ENCODE measurements at places on chromosomes 4 and X. TPM values are rescaled to one million over a fixed set of nuclear protein-coding genes. Genes with fewer than 3 reads are reported as not detected.
A peak's percentile ranks its signal among the peaks of the same experiment; 100 is the strongest.

DNA sequence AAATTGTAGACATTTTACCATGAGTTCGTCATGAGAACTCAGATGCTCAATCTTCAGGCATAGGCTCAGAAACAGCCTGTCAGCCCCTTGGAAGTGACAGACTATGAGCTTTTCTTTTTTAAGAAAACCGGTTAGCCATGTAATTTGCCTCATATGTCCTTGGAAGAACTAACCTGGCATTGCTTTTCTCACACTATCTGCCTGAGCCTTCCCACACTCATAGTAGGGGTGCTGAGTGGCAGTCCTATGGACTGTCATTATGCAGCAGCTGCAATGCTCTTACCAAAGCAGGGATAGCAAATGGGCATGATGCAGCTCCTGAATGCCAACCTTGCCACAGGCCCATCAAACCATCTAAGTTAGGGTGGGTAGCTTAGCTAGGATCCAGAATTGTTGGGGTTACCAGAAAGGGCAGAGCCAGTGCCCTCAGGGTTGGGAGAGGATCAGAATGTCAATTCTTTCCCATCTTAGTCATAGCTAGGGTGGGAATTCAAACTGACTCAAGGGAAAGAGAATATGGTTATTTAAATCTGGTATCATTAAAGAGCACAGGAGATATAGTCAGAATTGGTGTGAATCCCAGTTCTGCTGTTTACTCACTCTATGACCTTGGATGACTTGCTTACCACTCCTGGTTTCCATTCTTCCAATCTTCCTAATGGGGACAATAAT, 230.6 kb upstream of the CPEB2 start:
- H3K4me3 ChIP-seq: no peak overlapping the region
- H3K27ac ChIP-seq: no peak overlapping the region
- no peaks in the 10 kb centered on the region for H3K4me1 ChIP-seq
- DNase-seq: no peak

DNA sequence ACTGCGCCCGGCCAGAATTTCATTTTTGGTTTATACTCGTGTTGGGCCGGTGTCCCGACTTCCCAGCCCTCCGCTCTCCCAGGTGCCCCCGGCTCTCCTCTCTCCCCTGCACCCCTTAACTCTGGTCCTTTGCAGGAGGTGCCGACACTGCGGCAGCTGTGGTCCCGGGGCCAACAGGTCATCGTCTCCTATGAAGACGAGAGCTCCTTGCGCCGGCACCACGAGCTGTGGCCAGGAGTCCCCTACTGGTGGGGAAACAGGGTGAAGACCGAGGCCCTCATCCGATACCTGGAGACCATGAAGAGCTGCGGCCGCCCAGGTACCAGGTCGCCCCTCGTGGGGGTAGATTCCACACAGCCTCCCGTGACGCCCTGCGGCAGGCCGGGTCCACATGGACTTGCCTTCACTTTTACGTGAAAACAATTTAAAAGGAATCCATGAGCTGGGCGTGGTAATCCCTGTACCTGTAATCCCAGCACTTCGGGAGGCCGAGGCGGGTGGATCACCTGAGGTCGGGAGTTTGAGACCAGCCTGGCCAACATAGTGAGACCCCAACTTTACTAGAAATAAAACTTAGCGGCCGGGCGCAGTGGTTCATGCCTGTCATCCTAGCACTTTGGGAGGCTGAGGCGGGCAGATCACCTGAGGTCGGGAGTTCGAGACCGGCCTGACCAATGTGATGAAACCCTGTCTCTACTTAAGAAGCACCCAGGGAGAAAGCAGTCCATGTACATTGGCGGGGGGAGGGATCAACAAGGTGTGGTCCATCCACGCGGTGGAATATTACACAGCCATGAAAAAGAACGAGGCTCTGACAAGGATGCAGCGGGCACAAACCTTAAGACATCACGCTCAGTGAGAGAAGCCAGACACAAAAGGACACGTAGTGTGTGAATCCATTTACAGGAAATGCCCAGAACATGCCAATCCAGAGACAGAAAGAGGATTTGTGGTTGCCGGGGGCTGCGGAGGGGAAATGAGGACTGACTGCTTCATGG, 12.0 kb downstream of the PLCXD1 start:
- H3K4me3 ChIP-seq: no peak overlapping the region
- H3K4me1 ChIP-seq: no peaks in the 10 kb centered on the region
- no peak for DNase-seq
- H3K27ac ChIP-seq: no peak overlapping the region

TXK gene
- not detected for polyA plus RNA-seq

SLC16A2 gene
- polyA plus RNA-seq: 56.8 TPM

GRCh38 chrX:119062750-119063374, 9.9 kb upstream of the CT47C1 start:
- no peaks in the 10 kb centered on the region for H3K36me3 ChIP-seq
- H3K27me3 ChIP-seq: no peaks in the 10 kb centered on the region
- no peaks in the 10 kb centered on the region for H3K4me1 ChIP-seq
- H3K4me3 ChIP-seq: no peak overlapping the region
- no peak overlapping the region for H3K27ac ChIP-seq
- no peak for DNase-seq

GRCh38 chr4:163395055-163395454, 51.4 kb downstream of the NPY5R start:
- 0 out of 2 replicates have a peak, but pooled peaks cover 3% of the 10 kb centered on the region for H3K4me1 ChIP-seq
- no peak overlapping the region for H3K27ac ChIP-seq
- H3K27me3 ChIP-seq: no peaks in the 10 kb centered on the region
- H3K4me3 ChIP-seq: no peak overlapping the region
- H3K36me3 ChIP-seq: no peaks in the 10 kb centered on the region
- DNase-seq: peak; percentile 12

DNA sequence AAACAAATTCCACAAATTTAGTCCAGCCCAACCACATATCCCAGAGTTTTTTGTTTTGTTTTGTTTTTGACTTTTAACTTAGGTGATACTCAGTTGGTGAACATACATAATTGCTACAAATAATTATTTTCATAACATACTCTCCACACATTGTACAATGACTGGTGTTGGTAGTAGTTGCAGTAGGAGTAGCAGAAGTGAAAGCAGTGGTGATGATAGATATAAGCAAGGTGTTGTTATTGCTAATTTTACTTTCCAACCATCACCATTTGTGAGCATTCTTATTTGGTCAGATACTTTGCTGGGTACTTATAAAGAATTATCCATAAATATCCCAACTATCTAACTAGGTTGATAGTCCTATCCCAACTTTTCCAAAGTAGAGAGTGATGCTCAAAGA, 47.3 kb downstream of the ARHGAP24 start:
- H3K4me1 ChIP-seq: no peaks in the 10 kb centered on the region
- H3K27me3 ChIP-seq: no peaks in the 10 kb centered on the region
- H3K27ac ChIP-seq: no peak overlapping the region
- DNase-seq: no peak
- H3K36me3 ChIP-seq: no peaks in the 10 kb centered on the region
- no peak overlapping the region for H3K4me3 ChIP-seq

DNA sequence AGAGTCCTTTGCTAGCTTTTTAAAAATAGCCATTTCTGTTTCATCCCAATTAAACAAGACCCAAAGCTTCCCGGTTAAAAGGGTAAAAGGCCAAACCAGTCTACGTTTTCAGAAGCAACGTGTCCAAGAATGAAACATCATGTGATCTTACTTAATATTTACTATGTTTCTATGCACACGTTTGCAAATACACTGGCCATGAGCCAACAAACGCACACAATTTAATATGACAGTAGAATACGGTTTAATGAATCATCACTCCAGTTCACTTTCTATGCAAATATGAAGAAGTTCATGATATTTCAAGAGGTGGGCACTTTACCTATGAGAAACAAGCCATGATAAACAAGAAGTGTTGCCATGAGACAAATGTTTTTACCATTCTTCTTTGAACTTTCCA, 4.3 kb downstream of the NR0B1 start:
- no peak overlapping the region for H3K27ac ChIP-seq
- H3K36me3 ChIP-seq: no peaks in the 10 kb centered on the region
- DNase-seq: no peak
- H3K4me1 ChIP-seq: no peaks in the 10 kb centered on the region

RGN gene
- polyA plus RNA-seq: 2.4 TPM

TMSB15C gene
- 0.30 TPM for polyA plus RNA-seq

DNA sequence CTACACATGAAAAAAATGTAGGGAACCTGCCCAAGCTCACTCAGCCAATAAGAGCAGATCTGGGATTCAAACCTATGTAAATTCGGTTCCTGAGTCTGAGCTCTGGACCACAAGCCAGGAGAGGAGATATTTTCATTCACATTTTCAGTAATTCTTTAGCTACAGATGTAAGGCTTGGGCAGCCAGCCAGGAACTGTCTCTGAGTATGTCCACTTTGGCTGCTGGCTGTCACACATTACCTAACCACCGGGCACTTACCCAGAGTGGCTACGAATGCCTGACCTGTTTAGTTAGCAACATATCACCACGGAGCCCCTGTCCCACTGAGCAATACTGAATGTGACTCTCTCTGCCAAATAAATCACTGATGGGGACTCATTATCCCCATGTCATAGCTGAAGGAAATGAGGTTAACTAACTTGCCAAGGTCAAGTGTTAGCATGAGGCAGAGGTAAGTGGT, 15.3 kb downstream of the USP46 start:
- H3K4me3 ChIP-seq: no peak overlapping the region
- H3K27me3 ChIP-seq: no peaks in the 10 kb centered on the region
- H3K4me1 ChIP-seq: peaks cover 25% of the 10 kb centered on the region
- peak; percentile 77 for DNase-seq
- no peak overlapping the region for H3K27ac ChIP-seq

- H3K27ac ChIP-seq: no peak overlapping the region
- H3K4me1 ChIP-seq: no peaks in the 10 kb centered on the region
- DNase-seq: peak; percentile 19
- no peaks in the 10 kb centered on the region for H3K27me3 ChIP-seq
- H3K36me3 ChIP-seq: no peaks in the 10 kb centered on the region
These were observed 96.2 kb downstream of the RBM46 start for GRCh38 chr4:154877110-154877760.

- no peaks in the 10 kb centered on the region for H3K36me3 ChIP-seq
- no peaks in the 10 kb centered on the region for H3K4me1 ChIP-seq
- DNase-seq: no peak
- no peak overlapping the region for H3K27ac ChIP-seq
- H3K27me3 ChIP-seq: no peaks in the 10 kb centered on the region
These were observed 291.1 kb downstream of the QDPR start for GRCh38 chr4:17220816-17221215.

- no peaks in the 10 kb centered on the region for H3K36me3 ChIP-seq
- H3K4me1 ChIP-seq: peaks cover 9% of the 10 kb centered on the region
- DNase-seq: no peak
- H3K27me3 ChIP-seq: no peaks in the 10 kb centered on the region
- no peak overlapping the region for H3K27ac ChIP-seq
- no peak overlapping the region for H3K4me3 ChIP-seq
These were observed 351.6 kb downstream of the GPM6A start for GRCh38 chr4:175460414-175460813.

DCAF4L1 gene
- polyA plus RNA-seq: not detected

DNA sequence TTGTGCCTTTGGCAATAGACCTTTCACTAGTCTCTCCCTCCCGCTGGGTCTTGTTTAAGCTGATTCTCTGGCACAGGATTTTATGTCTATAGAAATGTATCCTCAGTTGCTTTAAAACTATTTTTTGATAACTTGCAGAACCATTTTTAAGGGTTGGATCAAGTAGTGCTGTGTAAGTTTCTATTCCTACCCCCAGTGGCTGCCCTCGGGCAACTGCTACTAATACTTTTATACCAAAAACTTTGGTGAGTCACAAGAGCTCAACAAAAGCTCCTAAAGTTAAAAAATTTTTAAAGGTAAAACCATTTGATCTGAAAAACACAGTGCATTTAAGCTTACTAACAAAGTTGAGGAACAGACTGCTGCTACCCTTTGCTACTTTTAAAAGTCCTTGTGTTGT, 1460.6 kb upstream of the PCDH7 start:
- no peaks in the 10 kb centered on the region for H3K36me3 ChIP-seq
- H3K4me1 ChIP-seq: no peaks in the 10 kb centered on the region
- H3K27me3 ChIP-seq: no peaks in the 10 kb centered on the region
- no peak overlapping the region for H3K4me3 ChIP-seq
- H3K27ac ChIP-seq: no peak overlapping the region

TRPC5OS gene
- polyA plus RNA-seq: not detected

- no peak overlapping the region for H3K4me3 ChIP-seq
- H3K27ac ChIP-seq: no peak overlapping the region
- DNase-seq: peak; percentile 1
- H3K4me1 ChIP-seq: no peaks in the 10 kb centered on the region
These were observed 174.0 kb downstream of the GLUD2 start for GRCh38 chrX:121221322-121221977.

- H3K27me3 ChIP-seq: no peaks in the 10 kb centered on the region
- no peak overlapping the region for H3K4me3 ChIP-seq
- no peaks in the 10 kb centered on the region for H3K36me3 ChIP-seq
- no peak for DNase-seq
- H3K27ac ChIP-seq: no peak overlapping the region
These were observed 110.3 kb upstream of the KIT start for GRCh38 chr4:54547299-54548097.

MXRA5 gene
- 45.2 TPM for polyA plus RNA-seq

DNA sequence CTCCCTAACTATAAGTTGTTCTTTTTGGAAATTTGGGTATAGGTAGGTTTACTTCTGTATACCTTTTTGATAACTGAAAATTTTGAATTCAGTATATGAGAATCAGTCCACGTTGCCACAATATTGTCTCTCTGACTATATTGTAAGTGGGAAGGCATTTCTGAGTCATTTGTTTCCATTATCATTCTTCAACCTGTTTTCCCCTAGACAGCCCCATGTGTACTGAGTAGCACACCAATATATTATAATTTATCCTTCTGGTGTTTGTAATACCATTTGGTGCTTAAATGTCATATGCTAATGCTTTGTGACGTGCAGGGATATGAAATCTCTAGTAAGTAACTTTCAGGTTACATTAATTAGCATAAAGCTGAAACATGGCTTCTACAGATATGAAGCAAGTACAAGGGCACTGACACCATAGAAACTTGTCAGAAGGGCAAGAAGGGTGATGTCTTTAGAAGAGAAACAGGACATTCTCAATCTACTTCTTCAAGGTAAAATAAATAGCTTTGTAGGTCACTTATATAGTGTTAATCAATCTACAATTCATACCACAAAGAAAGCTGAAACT, 27.7 kb downstream of the PAK3 start:
- no peaks in the 10 kb centered on the region for H3K36me3 ChIP-seq
- no peak overlapping the region for H3K4me3 ChIP-seq
- H3K27ac ChIP-seq: no peak overlapping the region

- no peaks in the 10 kb centered on the region for H3K36me3 ChIP-seq
- H3K4me1 ChIP-seq: no peaks in the 10 kb centered on the region
- no peak for DNase-seq
These were observed 38.0 kb downstream of the RADX start for GRCh38 chrX:106649523-106650428.

- H3K4me1 ChIP-seq: no peaks in the 10 kb centered on the region
- H3K4me3 ChIP-seq: no peak overlapping the region
- peak; percentile 40 for DNase-seq
- peaks cover 30% of the 10 kb centered on the region for H3K27me3 ChIP-seq
These were observed 441.1 kb downstream of the KCNIP4 start for GRCh38 chr4:21507439-21507838.

GRCh38 chr4:53547983-53548382, 43.3 kb downstream of the LNX1 start:
- H3K27ac ChIP-seq: no peak overlapping the region
- peak; percentile 56 for DNase-seq
- peaks cover 26% of the 10 kb centered on the region for H3K4me1 ChIP-seq
- no peaks in the 10 kb centered on the region for H3K27me3 ChIP-seq
- H3K4me3 ChIP-seq: no peak overlapping the region
- no peaks in the 10 kb centered on the region for H3K36me3 ChIP-seq

- no peaks in the 10 kb centered on the region for H3K27me3 ChIP-seq
- no peak overlapping the region for H3K4me3 ChIP-seq
- no peaks in the 10 kb centered on the region for H3K36me3 ChIP-seq
- H3K4me1 ChIP-seq: no peaks in the 10 kb centered on the region
These were observed 39.9 kb downstream of the DCX start for GRCh38 chrX:111372086-111372485.
